Tibial nerve (tissue), 4 donors: ENCODE measurements at places on chromosomes 12 and 14. TPM values are rescaled to one million over a fixed set of nuclear protein-coding genes. Genes with fewer than 3 reads are reported as not detected.

The LPAR5 gene
- total RNA-seq = 1.8 TPM

The OR4K5 gene
- not detected for total RNA-seq

The CPNE8 gene
- 16.5 TPM for total RNA-seq

The TAS2R14 gene
- 6.3 TPM for total RNA-seq

The DIP2B gene
- 47.4 TPM for total RNA-seq

The MMP14 gene
- total RNA-seq = 101 TPM

The TIGAR gene
- total RNA-seq = 2.0 TPM

The CABP1 gene
- not detected for total RNA-seq

The IL31 gene
- total RNA-seq = not detected

The NPFF gene
- total RNA-seq = not detected

The ABCD2 gene
- total RNA-seq = 7.3 TPM

The SIX4 gene
- total RNA-seq = 2.6 TPM

The KLRB1 gene
- total RNA-seq = not detected

The VAMP1 gene
- total RNA-seq = 31.0 TPM

The SERPINA1 gene
- total RNA-seq = 5.7 TPM

The TPPP2 gene
- total RNA-seq = not detected

The STAB2 gene
- total RNA-seq = not detected

The SLC8A3 gene
- 1.0 TPM for total RNA-seq

The ALDH1L2 gene
- total RNA-seq = 12.2 TPM

The CACNA2D4 gene
- 11.0 TPM for total RNA-seq

The C12orf50 gene
- total RNA-seq = not detected

The CDK17 gene
- 74.1 TPM for total RNA-seq

The LHX5 gene
- not detected for total RNA-seq

The PLBD1 gene
- 10.6 TPM for total RNA-seq

The COQ10A gene
- total RNA-seq = 24.0 TPM

The TSPAN8 gene
- 40.2 TPM for total RNA-seq

The C12orf42 gene
- 1.2 TPM for total RNA-seq

The DAO gene
- total RNA-seq = not detected

The INSM2 gene
- not detected for total RNA-seq

The NRL gene
- total RNA-seq = 7.0 TPM

The GUCY2C gene
- not detected for total RNA-seq

The CLEC2B gene
- 27.5 TPM for total RNA-seq
